ENCODE measurements at places on chromosomes 11 and 22.
A peak's percentile ranks its signal among the peaks of the same experiment; 100 is the strongest.

- DNase-seq, result no peak
Observed at GRCh38 chr11:90874281-90874680, 651.4 kb upstream of the CHORDC1 start.

DNA sequence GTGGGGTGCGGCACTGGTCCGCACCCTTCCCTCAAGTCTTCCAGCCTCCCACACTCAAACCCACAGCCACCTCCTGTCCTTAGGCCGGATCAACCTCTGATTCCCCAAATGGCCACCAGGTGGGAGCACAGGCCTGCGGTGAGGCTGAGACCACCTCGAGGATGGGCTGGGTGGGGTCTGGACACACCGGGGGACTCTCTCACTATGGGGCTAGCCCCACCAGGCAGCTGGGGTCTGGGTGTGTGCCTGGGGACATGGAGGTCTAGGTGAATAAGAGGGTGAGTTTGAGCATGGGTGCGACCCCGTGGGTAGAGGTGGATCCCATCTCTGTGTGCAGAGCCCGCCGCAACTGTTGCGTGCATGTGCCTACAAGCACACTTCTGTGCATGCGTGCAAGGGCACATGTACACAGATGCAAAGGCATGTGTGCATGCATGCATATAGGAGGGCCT, 32.6 kb downstream of the MYO18B start:
- no peak for DNase-seq

DNA sequence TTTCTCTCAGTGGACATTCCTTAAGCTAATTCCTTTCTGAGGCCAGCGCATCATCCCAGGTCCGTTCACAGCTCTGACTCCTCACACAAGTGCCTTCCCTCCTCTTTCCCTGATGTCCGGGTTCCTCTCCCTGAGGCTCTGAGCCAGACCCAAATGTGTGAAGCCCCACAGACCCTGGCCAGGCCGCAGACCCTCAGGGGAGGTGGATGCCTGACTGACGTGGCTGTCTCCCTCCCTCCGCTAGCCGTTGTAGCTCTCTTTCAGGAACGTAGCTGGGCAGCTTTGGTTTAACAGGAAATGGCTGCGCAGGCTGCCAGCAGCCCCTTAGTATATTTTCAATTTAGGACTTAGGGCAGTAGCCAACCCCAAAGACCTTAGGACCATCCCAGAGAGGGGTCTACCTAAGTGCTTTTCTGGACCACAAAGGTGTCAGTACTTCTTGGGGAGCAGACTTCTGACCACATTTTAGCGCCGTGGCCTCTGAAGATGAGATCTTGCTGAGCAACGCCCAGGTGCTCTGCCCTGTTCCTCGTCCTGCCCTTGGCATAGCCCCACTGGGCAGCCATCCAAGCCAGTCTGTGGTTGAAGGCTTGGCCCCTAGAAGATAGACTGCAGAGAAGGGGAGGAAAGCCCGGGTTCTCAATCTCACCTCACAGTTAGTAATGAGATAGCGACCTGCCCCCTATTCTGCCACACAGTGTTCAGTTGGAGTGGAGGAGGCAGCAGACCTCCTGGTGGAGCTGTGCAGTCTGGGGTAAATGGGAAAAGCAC, 27.0 kb downstream of the MYBPC3 start:
- no peak for DNase-seq

DNA sequence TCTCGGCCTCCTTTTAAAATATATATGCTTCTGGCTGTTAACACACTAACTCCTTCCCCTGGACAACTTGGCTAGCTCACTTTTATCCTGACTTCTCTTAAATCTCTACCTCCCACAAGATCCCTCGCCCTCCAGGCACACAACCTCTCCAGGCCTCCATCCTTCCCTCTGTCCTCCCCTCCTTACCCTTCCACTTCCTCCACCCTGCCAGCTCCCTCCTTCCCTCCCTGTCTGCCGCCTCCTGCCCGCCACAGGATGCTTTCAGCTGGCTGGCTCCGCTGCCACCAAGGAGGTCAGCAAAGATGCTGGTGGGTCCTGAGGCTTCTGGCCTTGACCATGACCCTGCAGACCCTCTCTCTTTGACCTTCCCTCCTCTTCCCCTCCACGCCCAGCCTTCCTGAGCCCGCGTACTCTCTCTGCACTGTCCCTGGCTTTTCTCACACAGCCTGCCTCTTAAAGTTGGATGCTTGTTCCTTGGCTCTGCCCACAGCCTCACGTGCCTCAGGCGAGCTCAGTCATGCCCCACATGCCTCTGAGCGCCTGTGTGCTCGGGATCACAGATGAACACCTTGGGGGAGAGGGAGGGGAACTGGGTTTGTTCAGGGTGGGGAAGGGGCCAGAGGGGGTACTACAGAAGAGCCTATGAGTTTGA, 6.7 kb downstream of the NFAM1 start:
- DNase-seq, result no peak

DNA sequence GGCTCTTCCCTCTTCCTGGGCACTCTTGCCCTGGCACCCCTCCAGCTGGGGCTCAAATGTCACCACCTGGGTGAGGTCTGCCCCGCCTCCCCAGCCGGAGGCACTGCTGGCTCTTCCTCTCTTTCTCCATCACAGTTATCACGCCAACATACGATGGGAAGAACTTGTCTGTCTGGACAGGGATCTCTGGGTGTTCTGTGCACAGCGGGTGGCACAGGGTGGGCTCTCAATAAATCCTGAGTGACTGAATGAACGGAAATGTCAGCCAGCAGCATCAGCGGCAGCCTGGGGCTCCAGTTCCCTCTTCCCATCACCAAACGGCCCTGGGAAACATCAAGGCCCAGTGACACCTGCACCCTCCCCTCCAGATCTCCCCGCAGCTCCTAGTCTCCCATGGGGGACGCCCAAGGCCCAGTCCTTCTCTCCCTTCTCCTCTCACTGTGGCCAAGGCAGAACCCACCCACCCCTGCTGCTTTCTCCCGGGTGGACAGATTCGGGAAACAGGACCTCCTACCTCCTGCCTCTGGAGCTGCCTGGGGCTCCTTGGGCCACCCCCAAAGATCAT, 440 bp upstream of the SLC25A45 start:
- no peak for DNase-seq

GRCh38 chr22:40819599-40820140, 524 bp upstream of the SLC25A17 start:
- DNase-seq, result no peak

GRCh38 chr22:19849835-19850762, 4.6 kb downstream of the GNB1L start:
- no peak for DNase-seq

GRCh38 chr22:50732681-50733080, 5.3 kb upstream of the ACR start:
- no peak for DNase-seq

- DNase-seq, result peak; percentile 11
Observed at GRCh38 chr11:81673001-81673400, 1060.7 kb downstream of the FAM181B start.

Measured in GM04504 (cell line).